Posterior vena cava (tissue), 2 donors: ENCODE measurements at places on chromosomes 13 and 19. TPM values are rescaled to one million over a fixed set of nuclear protein-coding genes. Genes with fewer than 3 reads are reported as not detected.
A peak's percentile ranks its signal among the peaks of the same experiment; 100 is the strongest.

- no peak for DNase-seq
Observed at GRCh38 chr19:43939557-43940260, 4.6 kb upstream of the ZNF45 start.

DNA sequence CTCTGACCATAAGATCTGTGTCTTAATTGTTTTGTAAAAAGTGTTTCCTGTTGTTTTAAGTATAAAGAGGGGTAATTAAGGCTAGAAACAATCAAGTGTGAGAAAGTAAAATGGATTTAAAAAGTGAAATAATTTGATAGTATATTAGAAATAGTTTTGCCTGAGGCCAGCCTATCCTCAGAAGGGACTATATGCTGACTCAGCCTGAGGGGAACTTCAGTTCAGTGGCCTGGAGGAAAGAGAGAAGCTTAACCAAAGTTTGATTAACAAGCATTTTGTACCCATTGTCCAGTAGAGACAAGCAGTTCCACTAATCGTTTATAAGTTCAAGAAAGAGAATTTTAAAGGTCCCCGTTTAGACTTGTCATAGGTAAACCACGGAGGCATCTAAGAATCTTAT lies 1793.2 kb upstream of the PRR20A start:
- DNase-seq = no peak

DNA sequence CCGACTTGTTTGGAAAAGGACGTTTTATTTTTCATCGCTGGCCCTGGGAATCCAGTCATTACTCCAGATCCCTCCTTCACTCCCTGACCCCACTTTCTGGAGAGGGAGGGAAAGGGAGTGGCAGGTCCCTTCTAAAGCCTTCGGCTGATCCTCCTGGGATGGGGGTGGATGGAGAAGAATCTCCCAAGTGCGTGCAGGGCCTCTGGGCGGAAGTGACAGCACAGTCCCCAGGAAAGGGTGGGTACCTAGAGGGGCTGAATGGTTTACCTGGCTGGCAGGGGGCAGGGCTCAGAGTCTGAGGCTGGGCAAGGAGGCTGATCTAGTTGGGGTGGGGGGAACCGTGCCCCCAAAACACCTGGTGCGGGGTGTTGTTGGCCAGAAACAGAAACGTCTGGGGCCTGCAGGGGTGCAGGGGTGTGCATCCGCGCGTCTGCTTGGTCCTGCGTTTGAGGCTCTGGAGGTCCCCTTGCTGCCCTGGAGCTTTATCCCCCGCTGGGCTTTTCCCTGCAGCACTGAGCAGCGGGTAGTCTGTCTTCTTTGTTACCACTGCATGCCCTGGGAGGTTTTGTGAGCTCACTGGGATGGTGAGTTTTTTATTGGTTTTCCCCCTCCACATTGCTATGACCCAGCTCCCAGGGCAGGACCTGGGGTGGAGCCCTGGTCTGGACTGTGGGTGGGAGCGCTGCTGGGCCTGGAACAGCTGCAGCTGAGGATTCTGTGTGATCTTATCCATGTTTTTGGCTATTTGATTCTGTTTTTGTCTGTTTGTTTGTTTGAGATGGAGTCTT lies 3.0 kb upstream of the ZNF628 start:
- no peak for DNase-seq

GRCh38 chr19:34313188-34313587 lies 51.8 kb upstream of the GPI start:
- DNase-seq = no peak

DNA sequence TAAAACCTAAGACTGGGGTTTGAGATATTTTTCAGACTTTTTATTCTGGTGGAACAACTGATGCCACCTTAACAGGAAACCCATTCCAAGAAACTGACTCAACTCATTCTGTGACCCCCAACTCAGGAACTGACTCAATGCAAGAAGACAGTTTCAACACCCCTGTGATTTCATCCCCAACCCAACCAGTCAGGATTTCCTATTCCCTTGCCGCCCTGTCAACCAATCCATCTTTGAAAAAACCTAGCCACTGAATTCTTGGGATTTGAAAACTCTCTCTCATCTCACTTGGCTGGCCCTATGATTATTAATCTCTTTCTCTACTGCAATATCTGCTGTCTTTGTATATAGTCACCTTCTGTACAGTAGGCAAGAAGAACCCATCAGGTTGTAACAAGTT lies 1211.9 kb upstream of the ATXN8OS start:
- DNase-seq = no peak

The FREM2 gene
- under 0.01 TPM for total RNA-seq

GRCh38 chr19:53989600-53990533 lies 1.6 kb upstream of the CACNG6 start:
- no peak for DNase-seq

GRCh38 chr13:44237276-44237767 lies 136.3 kb upstream of the SERP2 start:
- DNase-seq = no peak

- DNase-seq = no peak
Observed at GRCh38 chr19:7953576-7953975, 10.1 kb upstream of the TIMM44 start.

DNA sequence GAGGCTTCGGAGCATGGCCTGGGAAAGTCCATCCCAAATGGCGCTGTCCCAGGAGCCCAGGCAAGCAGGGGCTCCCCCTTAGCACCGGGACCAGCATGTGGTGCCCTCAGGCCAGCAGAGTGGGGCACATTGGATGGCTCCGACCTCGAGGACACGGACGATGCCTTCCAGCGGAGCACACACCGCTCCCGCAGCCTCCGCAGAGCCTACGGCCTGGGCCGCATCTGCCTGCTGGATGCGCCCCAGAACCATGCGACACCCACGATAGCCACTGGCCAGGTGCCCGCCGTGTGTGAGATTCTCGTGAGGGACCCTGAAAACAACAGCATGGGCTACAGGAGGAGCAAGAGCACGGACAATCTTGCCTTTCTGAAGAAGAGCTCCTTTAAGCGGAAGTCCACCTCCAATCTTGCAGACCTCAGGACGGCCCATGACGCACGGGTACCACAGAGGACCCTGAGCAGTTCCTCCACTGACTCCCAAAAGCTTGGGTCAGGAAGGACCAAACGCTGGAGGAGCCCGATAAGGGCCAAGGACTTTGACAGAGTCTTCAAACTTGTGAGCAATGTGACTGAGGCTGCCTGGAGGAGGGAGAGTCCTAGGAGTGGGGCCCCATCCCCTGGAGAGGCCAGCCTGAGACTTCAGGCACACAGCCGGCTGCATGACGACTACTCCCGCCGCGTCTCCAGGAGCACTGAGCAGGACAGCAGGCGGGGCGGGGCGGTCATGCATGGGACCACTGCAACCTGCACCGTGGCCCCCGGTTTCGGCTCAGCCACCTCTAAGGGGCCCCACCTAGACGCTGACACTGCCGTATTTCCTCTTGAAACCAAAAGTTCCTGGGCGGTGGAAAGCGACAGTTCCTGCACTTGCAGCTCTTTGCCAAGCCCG lies 63.1 kb downstream of the SPATA13 start:
- no peak for DNase-seq

GRCh38 chr13:43877766-43878165 lies 1.8 kb downstream of the CCDC122 start:
- DNase-seq = no peak

GRCh38 chr19:51740356-51740755 lies 11.3 kb downstream of the FPR1 start:
- DNase-seq = no peak

GRCh38 chr19:23070353-23071146 lies 46.3 kb upstream of the ZNF730 start:
- no peak for DNase-seq

The HIPK4 gene
- total RNA-seq = not detected

- peak; percentile 86 for DNase-seq
Observed at GRCh38 chr13:97855570-97856303, 97.7 kb upstream of the IPO5 start.

The WASF3 gene
- 24.7 TPM for total RNA-seq

GRCh38 chr13:109872864-109873263 lies 86.5 kb upstream of the IRS2 start:
- DNase-seq = no peak

The ZNF616 gene
- total RNA-seq = 11.2 TPM

- no peak for DNase-seq
Observed at GRCh38 chr13:48121733-48122132, 26.8 kb upstream of the MED4 start.

DNA sequence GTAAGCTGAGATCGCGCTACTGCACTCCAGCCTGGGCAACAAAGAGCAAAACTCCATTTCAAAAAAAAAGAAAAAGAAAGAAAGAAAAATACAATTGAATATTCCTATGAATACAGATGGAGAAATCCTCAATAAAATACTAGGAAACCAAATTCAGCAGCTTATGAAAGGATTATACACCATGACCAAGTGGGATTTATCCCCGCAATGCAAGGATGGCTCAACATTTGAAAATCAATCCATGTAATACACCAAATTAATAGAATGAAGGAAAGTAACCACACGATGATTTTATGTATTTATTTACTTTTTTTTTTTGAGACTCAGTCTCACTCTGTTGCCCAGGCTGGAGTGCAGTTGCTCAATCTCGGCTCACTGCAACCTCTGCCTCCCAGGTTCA lies 19.5 kb upstream of the TM6SF2 start:
- DNase-seq = no peak

The PRR12 gene
- total RNA-seq = 18.8 TPM

DNA sequence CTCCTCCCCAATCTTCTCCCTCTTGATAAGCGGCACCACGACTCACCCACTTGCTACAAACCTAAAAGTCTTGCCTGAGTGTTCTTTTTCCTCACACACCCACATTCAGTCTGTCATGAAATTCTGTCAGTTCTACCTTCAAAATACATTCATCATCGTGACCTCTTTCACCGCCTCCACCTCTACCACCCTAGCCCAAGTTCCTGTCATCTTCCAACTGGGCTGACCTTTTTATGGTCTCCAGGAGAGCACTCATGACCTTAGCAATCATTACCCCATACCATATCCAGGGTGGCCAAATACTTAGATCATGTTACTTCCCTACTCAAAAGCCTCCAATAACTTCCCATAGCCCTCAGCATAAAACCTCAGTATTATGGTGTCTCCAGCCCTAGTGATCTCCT lies 110.4 kb upstream of the TSC22D1 start:
- DNase-seq = no peak

The PRR36 gene
- total RNA-seq = 0.09 TPM

DNA sequence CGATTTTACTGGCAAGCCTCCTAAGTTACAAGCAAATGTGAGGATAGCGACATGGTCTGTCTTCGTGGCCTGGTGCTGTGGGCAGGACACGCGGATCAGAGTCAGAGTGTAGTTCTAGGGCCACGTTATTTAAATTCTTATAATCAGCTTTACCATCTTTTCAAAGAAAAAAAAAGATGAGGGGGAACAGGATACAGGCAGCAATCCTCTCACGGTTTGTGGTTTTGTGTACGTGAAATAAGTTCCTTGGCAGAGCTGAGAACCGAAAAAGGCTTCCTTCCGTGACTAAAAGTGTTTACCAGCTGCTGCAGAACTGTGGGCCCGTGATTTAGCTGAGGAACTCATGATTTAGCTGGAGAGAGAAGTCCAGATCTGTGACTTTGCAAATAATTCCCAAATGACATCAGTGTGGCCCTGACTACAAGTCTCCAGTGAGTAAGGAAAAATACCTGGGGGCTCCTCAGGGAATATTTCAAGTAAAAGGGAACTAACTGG lies 27.2 kb downstream of the RCBTB2 start:
- no peak for DNase-seq

The BEST2 gene
- not detected for total RNA-seq
